Frontal cortex (tissue), 4 donors: ENCODE measurements at places on chromosomes 5 and 9. TPM values are rescaled to one million over a fixed set of nuclear protein-coding genes. Genes with fewer than 3 reads are reported as not detected.

DNA sequence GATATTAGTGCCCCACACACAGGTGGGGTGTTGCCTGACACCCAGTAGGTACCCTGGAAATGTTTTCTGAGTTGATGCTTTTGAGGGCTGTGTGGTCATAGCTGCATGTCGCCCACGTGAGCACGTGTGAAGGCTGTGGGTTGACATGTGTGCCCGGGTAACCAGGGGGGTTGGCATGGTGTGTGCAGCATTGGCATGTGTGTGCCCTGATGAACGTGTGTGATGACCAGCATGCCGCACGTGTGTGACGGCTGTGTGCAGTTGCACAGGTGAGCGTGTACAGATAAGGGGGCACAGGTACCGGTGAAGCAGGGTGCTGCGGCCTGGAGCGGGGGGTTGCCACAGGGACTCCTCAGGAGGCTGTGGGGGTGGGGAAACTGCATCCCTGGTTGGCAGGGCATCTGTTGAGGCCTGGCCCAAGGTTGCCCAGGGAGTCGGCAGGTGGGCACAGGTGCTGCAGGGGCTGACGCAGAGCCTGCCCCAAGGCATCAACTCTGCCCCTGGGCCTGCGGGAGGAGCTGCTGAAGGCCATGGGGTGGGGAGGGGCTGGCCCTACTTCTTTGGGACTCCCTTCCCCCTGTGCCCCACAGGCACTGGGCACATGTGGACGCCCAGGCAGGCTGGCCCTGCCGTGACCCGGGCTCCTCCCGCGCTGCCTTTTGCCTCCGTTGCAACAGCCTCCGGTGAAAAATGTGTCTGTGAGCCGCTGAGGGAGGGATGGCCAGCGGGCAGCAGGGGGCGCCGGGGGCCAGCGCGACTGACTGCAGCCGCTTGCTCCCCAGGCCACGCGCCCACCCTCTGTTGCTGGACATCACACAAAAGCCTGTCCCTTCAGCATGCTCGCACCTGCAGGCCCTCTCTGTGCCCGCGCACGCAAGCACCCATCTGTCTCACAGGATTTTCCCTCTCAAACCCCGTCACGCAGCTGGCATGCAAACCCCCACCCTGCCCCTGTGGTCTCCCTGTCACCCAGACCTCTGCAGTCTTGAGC lies 2.2 kb downstream of the UNC5A start:
- no peak for DNase-seq

- no peak for DNase-seq
Observed at GRCh38 chr5:10453545-10453944, 11.9 kb downstream of the ROPN1L start.

DNA sequence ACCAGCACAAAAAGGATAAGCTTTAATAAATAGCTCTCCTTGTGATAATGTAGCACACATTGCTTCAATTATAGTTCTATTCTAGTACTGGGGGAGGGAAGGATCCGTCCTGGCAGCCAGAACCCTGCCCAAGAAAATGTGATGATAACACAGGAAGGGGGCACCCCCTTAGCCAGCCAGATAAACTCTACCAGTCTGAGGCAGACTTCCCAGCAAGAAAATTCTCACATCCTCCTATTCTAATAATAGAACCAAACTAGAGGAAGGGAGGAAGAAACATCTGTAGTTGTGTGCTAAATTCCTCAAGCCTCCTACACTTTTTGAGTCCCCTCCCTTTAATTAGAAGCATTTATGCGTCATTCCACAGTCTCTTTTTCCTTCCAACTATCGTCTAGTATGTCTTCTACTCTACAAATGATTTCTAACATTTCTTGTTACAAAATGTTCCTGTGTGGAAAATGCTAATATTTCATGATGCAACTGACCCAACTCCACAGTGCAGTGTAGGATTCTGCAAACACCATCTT lies 261.0 kb downstream of the SEMA5A start:
- DNase-seq: no peak

DNA sequence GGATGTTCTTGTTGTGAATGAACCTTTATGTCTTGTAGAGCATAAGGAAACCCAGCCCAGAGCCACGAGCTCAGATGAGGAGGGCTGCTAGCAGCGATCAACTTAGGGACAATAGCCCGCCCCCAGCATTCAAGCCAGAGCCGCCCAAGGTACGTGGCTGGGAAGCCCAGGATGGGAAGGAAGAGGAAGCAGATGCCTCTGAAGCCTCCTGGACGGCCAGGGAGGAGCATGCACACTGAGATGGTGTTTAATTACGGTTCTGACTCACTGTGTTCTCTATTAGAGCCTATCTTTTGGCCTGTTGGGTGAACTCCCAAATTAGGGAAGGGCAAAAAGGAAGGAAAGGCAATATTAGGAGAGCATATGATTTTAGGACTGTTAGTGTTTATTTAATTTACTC lies 75.3 kb downstream of the TJP2 start:
- no peak for DNase-seq

GRCh38 chr9:129586685-129587084 lies 34.2 kb downstream of the C9orf50 start:
- no peak for DNase-seq

DNA sequence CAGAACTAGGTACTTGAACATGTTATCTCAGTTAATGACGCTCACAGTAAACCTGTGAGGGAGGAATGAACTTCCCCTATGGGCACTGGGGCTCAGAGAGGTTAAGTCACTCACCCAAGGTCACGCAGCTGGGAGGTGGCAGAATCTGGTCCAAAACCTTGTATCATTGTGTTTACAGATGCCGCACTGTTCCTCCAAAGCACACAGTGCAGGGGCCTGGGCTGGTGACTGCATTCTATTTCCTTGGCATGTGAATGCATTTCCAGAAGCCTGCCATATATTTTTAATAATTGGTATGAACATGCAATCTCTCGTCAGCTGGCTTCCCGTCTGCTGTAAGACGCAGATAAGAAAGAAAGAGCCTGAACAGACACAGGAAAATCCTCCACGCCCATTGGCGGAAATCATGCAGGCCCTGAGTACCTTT lies 77.0 kb upstream of the TBC1D2 start:
- DNase-seq: no peak

- DNase-seq: no peak
Observed at GRCh38 chr5:157283434-157283833, 17.5 kb downstream of the CYFIP2 start.

- no peak for DNase-seq
Observed at GRCh38 chr5:173742432-173742816, 126.0 kb upstream of the BOD1 start.

DNA sequence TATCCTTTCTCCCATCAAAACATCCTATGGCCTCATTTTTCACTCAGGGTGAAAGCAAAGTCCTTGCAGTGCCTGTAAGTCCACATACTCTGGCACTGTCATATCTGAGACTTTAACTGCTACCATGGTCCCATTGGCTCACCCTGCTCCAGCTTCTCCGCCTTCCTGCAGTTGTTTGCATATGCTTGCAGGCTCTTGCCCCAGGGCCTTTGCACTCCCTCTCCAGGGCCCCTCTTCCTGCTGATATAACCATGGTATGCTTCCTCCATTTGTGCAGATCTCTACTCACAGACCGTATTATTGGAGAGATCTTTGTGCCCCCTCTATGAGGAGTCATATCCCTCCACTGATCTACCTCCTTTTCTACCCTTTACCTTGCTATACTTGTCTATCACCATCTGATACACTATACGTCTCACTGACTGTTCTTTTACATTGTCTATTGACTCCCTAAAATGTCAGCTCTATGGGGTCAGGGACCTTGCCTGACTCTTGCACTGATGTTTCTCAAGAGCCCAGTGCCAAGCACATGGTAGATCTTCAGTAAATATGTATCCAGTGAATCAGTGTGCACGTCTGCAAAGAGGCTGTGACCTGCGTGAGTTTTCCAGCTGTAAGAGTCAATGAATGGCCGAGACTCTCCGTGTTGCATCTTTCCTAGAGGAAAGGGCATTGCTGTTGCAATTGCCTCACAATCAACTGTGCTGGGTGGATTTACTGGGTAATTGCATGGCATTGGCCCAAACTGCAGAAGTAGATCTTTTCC lies 81.7 kb upstream of the CPEB4 start:
- no peak for DNase-seq

- DNase-seq: no peak
Observed at GRCh38 chr5:125214080-125214479, 467.6 kb upstream of the ZNF608 start.

GRCh38 chr5:139403418-139403786 lies 487 bp downstream of the SPATA24 start:
- DNase-seq: no peak

DNA sequence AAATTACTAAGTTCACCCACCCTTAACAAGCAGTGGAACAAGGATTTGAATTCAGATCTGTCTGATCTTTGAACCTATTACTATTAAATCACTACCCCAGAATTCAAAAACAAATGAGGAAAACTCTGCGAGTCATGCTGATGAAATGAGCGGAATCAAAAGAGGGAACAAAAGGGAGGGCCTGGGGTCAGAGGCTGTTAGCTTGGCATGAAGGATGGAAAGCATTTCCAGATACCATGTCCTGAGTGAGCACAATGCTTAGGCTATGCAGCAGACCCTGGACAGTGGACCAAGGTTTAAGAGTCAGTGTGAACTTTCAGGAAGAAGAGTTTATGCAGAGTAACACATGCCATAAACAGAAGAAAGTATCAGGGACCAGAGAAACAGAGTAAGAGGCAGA lies 30.5 kb downstream of the GRIA1 start:
- no peak for DNase-seq

- no peak for DNase-seq
Observed at GRCh38 chr5:143793249-143793648, 18.7 kb upstream of the HMHB1 start.

DNA sequence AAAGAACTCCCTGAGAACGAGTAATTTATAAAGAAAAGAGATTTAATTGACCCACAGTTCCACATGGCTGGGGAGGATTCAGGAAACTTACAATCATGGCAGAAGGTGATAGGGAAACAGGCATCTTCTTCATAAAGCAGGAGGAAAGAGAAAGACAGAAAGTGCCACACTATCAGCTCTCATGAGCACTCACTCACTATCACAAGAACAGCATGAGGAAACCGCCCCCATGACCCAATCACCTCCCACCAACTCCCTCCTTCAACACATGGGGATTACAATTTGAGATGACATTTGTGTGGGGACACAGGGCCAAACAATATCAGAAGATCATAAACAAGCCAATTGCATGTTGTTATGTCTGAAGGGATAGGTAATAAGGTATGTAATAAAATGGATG lies 935.9 kb upstream of the COX7C start:
- no peak for DNase-seq

GRCh38 chr5:170120576-170120975 lies 14.9 kb downstream of the FOXI1 start:
- DNase-seq: no peak

DNA sequence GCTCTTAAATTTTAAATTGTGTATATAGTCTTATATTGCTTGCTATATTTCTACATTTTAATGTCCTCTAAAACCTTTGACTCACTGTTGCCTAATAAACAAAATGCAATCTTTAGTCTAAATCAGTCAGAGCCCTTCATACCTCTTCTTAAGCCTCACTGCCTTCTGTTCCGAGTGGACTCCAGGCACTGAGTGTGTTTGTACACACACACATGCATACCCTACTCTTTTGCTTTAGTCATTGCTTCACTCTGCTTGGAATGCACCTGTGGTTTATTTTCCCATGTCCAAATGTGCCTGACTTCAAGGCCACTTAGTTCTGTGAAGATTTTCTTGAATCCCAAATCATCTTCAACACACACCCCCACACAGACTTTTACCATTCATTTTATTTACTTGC lies 60.9 kb downstream of the SLC12A2 start:
- DNase-seq: no peak

- DNase-seq: no peak
Observed at GRCh38 chr5:73865315-73865714, 239.3 kb downstream of the ARHGEF28 start.

DNA sequence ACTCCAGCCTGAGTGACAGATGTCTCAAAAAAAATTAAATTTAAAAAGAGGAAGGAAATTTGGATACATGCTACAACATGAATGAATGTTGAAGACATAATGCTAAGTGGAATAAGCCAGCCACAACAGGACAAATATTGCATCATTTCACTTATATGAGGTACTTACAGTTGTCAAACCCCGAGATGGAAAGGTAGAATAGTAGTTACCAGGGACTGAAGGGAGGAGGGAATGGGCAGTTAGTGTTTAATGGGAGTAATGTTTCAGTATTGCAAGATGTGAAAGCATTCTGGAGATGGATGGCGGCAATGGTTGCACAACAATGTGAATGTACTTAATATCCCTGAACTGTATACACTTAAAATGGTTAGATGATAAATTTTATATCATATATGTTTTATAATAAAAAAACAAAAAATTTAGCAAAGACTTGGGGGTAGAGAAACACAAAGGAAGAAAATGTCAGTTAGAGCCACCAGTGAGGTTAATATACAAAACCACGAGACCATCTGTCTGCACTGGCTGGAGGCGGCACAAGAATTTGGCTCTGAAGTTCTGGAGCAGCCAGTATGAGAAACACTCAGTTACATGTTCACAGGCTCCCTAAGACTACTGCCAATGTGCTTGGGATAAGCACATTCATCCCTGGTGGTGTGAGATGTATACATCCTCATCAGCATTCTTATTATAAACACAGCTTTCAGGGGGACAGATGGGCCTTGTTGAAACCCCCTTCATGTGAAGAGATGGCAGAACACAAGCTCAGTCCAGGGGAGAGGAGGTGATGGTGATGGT lies 37.0 kb upstream of the RPS23 start:
- no peak for DNase-seq

- DNase-seq: no peak
Observed at GRCh38 chr9:87034841-87035240, 87.5 kb upstream of the GAS1 start.

DNA sequence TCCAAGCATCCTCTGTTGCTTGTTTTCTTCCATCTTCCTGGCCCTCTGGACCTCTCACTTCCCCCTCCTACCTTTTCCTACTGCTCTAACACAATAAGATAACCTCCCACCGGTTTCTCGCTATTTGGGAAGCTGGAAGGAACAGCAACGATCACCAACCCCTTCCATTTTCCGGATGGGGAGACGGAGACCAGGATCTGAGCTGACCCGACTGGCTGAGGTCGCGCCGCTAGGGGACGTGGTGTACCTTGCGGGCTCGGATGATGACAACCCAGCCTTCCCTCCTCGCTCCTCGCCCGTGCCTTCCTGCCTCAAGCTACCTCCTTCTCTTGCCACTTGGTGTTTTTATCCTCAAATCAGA lies 1.9 kb downstream of the LPAR1 start:
- no peak for DNase-seq

The SLC25A2 gene
- total RNA-seq: not detected

The CDH6 gene
- 37.1 TPM for total RNA-seq

The MYOZ3 gene
- 3.7 TPM for total RNA-seq

The ZNG1C gene
- 25.7 TPM for total RNA-seq

The LCP2 gene
- 1.2 TPM for total RNA-seq

The BTNL3 gene
- not detected for total RNA-seq

The PCDHGA1 gene
- 3.3 TPM for total RNA-seq

The DRD1 gene
- total RNA-seq: 18.3 TPM

The PPP3R2 gene
- total RNA-seq: 0.41 TPM

The DROSHA gene
- total RNA-seq: 59.5 TPM

The MEF2C gene
- 1,165 TPM for total RNA-seq

The IFNA13 gene
- total RNA-seq: not detected

The FTMT gene
- not detected for total RNA-seq

The STKLD1 gene
- 1.2 TPM for total RNA-seq

The PDCD1LG2 gene
- 0.41 TPM for total RNA-seq
